ENCODE measurements at places on chromosomes 11 and 22.

DNA sequence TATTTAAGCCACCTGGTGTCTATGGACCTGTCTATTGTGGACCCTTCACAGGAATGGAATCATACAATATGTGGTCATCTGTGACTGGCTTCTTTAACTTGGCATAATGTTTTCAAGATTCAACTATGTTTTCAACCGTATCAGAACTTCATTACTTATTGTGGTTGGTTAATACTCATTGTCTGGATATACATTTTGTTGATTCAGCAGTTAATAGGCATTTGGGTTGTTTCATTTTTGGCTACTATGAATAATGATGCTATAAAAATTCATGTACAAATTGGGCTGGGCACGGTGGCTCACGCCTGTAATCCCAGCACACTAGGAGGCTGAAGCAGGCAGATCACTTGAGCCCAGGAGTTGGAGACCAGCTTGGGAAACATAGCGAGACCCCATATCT is 2.5 kb upstream of the RAPSN start:
- DNase-seq: no peak

DNA sequence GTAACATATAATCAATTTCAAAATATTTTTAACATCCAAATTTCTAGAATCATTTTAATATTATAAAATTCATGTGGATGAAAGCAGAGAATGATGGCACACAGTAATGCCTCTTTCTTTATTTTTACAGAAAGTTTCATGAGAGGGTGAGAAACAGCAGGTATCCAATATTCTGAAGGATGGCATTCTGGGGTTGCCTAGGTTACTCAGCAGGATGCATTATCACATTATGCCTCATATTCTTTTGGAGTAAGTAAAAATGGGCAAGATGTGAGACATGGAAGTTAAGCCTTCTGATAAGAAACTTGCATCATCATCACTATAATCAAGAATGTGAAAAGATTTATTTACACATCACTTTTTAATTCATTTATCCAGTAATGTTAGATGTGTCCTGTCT is 148.7 kb upstream of the PGR start:
- no peak for DNase-seq

DNA sequence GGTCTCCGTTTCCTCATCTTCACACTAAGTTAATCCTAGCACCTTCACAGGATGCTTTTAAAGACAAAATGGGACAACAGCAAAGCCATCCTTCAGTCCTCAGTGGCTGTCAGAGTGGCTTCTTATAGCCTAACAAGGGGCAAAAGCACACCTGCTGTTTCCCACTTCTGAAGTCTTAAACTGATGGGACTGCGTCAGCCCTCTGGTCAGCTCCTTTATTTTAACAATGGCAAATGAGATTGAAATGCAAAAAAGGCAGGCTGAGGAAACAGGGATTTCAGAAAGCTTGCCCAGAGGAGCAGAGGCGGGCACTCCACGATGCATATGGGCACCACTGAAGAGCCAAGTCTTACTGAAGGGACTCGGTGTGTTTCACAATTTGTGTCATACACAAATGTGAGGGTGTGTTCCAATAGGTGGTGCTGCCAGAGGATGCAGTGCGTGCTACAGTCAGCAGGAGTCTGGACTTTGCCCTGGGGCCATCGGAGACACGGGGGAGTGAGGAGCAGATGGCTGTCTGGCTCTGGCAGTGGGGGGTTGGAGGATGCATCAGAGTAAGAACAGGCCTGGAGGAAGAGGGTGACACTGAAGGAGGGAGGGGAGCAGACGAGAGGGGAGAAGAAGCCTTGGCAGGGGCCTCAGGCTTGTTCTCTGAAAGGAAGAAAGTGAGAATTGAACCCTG is 47.3 kb downstream of the TENM4 start:
- no peak for DNase-seq

GRCh38 chr11:110874437-110875030 is 162.3 kb upstream of the ARHGAP20 start:
- DNase-seq: no peak

DNA sequence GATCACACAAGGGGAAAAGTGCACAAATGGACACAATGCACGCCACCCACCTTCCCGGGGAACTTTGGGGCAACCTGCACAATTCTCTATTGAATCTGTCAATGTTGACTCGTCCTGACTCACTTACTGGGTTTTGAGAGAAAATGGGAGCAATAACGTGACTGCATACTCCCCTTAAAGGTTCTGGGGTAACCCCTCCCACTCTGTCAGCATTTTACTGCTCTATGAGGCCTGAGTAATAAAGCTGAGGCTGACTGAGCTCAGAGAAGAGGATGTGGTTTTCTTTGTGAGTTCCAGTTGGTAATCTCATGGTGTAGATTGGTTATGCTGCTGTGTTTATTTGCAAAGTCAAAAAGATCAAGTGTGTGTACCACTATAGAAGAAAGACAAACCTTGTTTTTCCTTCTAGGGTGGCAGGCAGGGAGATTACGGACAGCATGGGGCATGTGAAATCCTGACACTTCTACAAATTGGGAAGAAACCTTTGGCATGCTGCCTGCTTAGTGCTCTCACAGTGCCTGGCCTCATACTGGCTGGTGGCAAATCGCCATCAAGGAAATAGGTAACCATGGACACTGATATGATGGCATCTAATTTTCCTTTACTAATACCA is 16.1 kb upstream of the APOA1 start:
- DNase-seq: peak; percentile 95

GRCh38 chr11:131065435-131066413 is 149.4 kb upstream of the SNX19 start:
- no peak for DNase-seq

DNA sequence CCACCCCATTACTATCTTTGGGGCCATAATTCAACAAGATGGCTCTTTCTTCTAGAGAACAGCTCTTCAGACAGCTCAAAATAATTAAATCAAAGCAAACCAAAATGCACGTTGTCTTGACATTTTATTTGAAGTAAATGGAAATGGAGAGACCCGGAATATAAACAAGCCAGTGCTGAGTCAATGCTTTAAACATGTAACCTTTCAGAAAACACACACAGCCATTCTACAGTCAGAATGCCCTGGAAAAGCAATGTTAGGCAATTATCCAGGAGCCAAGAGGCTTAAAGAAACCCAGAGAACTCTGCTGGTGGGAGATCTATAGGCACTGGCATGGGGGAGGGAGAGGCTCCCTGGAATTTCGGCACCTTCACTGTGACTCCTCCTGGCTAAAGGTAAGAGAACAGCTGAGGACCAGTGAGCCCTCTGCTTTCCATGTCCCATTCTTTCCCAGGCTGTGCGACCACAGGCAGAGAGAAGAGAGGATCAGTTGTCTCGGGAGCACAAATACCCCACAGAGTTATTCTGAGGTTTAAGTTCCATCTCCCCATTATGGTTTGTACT is 254.0 kb upstream of the CCDC90B start:
- no peak for DNase-seq

DNA sequence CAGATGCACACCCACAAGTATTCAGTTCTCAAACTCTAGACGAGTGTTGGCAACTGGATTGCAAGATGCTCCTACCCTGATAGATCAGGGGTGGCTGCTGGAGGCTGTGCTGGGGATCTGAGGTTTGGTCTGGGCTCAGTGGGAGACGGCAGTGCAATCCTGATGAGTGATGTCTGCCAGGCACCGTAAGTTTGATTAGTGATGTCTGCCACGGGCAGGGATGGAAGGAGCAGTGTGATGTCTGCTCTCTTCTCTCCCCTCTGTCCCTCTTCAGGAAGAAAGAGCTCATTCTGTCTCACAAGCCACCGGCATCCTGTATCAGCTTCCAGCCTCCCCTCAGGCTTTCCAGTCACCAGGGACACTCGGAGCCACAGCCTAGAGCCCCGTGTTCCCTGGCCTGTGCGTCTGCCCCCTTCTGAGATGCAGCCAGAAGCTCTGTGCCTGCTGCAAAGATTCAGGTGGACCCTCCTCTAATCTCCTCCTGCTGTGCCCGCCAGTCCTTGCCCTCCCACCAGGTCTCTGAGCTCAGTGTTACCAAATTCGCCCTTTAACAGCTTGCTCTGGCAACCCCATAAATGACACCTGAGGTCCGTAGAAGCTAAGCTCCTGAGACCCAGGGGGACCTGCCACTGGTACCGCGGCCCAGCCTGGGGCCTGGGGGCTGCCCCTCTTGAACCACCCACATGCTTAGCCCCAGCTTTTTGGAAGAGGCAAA is 19.9 kb downstream of the TP53I11 start:
- no peak for DNase-seq

DNA sequence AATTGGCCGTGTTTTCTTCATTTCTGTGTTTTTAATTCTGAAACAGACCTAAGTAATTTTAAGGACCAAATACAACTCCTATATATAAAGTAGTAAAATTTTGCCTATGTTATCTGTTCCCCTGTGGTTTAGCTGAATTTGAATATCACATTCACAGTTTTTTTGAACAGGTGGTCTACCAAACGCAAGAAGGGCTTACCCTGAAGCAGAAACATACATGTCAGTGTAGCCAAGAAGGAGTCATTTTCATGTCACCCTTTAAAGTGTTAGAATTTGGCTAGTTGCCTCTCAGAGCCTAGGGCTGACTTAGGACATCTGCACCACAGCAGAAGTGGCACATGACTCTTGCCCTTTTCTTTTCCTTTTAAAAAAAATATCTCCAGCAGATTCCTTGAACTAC is 34.3 kb downstream of the MYBPC3 start:
- no peak for DNase-seq

DNA sequence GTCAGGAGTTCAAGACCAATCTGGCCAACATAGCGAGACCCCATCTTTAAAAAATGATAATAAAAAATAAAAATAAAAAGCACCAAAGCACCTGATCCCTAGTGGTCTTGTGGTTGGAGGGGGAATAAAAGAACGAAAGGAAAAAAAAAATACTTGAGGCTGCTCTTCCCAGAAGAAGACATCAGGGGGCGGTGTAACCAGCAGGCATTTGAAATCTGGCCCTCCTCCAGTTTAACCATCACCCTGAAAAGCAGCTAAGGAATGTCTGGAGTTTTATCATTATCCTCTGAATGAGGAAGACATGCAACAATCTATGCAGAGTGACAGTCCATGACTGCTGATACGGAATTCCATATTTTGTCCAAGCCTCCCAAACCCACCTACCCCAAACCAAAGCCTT is 5.6 kb upstream of the KCTD17 start:
- peak; percentile 52 for DNase-seq

- no peak for DNase-seq
Measured at GRCh38 chr22:40244586-40244985, 66.9 kb downstream of the TNRC6B start.

GRCh38 chr11:76318744-76319384 is 62.1 kb downstream of the THAP12 start:
- DNase-seq: peak; percentile 91

- no peak for DNase-seq
Measured at GRCh38 chr22:25751174-25751581, 9.2 kb downstream of the MYO18B start.

GRCh38 chr11:46759196-46759595 is 40.2 kb downstream of the F2 start:
- no peak for DNase-seq

DNA sequence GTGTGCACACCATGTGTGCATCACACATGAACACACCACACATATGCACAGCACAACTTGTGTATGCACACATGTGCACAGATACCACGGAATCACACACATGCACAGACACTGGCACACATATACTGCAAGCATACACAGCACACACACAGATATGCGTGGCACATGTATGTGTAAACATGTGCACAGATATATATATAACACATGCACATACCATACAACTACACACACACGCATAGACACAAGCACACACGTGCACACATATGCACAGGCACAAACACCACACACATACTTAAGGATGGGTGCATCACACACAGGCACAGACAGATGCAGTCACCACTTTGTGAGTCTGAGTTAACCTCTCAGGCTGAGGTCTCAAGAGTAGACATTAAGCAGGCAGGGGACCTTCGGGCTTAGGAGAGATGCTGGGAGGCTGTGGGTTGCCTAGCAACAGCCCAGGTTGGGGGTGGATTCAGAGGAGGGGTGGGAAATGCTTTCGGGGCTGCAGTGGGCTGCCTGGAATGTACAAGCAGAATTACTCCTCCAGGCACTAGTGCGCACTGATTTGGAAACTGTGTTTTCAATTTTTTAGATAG is 82.9 kb downstream of the MYO18B start:
- no peak for DNase-seq

GRCh38 chr11:118845369-118845768 is 38.3 kb upstream of the CXCR5 start:
- peak; percentile 46 for DNase-seq

DNA sequence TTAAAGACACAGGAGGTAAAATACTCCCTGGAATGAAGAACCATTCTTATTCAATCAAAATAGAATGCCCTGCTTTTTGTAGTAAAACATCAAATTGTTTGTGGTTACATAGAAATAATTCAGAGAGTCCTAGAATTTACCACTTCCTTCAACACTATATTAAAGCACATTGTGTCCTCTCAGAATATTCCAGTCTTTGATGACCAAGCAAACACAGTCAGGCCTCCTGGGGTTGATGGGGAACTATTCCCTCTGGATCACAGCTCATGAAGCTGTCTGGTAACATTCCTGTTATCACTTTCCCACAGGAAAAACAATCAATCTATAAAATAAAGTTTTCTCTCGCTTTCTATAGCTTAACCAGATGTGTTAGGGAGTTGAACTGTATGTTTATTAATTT is 389.3 kb downstream of the KCNA4 start:
- no peak for DNase-seq

GRCh38 chr11:615504-616319 is at the start of gene IRF7:
TSS of gene IRF7 (minus strand) at chr11:615950. CDS start at chr11:615364, 586 bp downstream.
- DNase-seq: peak; percentile 99

DNA sequence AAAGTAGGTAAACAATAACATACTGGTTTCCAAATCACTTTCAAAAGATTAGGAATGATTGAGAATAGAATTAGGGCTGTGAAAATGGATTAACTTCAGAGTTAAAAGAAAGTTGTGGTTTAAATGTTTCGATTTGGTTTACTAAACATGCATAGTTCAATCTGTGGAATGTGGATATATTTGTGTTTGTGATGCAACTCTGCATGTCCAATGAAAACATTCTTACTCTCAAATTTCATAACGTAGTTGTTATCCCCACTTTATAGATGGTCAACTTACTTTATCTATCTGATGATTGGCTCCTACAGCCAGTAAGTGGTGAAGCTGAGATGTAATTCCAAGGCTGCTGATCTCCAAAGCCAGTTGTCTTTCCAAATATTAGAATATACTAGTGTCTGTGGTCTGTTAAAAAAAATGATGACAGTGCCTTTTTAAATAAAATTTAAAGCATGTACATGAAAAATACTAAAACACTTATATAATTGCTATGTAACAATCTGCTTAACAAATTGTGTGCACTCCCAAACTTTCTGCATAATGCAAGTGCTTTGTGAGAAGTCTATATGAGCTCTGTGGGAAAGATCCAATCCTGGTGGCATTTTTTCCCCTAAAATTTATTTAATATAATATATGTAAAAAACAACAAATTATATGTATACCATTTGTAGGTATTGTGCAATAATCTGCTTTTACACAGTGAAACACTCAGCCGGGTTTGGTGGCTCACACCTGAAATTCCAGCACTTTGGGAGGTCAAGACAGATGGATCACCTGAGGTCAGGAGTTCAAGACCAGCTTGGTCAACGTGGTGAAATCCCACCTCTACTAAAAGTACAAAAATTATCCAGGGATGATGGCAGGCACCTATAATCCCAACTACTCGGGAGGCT is 9.7 kb upstream of the SIK3 start:
- no peak for DNase-seq

GRCh38 chr11:76216536-76217325 is 10.4 kb upstream of the WNT11 start:
- DNase-seq: no peak

- no peak for DNase-seq
Measured at GRCh38 chr11:10998674-10999073, 140.8 kb upstream of the ZBED5 start.
